ENCODE measurements at places on chromosomes 13 and 19.
A peak's percentile ranks its signal among the peaks of the same experiment; 100 is the strongest.

- DNase-seq: no peak
Observed at GRCh38 chr19:29971002-29971401, 29.0 kb downstream of the URI1 start.

- DNase-seq: no peak
Observed at GRCh38 chr13:76481738-76482137, 404.5 kb downstream of the KCTD12 start.

DNA sequence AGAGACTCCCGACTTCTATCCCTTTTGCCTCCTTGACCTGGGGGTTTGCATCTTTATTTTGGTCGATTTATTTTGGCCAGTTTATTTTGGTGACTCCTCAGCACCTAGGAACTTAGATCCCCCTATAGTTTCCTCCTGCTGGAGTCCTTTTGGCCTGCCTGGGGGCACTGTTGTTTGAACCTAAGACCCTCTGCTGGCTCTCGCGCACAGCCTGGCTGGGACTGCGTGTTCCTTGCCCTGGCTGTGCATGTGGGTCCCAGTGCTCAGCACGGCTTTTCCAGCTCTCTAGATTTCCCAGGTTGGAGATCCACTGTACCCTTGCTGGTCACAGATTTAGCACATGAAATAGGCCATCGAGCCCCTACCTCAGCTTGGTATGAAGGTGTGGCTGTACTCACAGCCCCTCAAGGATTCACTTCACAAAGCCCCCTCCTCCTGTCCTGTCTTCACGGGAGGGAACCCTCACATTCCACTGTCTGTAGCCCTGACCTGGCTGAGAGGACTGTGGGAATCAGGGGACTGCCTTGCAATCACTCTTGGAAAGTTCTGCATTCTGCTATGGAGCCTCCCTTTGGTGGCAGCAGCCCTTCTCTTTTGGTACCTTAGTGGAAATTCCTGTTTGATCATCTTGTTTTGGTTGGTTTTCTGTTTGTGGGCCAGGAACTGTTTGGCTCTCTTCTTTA is 8.3 kb downstream of the UBAC2 start:
- no peak for DNase-seq

DNA sequence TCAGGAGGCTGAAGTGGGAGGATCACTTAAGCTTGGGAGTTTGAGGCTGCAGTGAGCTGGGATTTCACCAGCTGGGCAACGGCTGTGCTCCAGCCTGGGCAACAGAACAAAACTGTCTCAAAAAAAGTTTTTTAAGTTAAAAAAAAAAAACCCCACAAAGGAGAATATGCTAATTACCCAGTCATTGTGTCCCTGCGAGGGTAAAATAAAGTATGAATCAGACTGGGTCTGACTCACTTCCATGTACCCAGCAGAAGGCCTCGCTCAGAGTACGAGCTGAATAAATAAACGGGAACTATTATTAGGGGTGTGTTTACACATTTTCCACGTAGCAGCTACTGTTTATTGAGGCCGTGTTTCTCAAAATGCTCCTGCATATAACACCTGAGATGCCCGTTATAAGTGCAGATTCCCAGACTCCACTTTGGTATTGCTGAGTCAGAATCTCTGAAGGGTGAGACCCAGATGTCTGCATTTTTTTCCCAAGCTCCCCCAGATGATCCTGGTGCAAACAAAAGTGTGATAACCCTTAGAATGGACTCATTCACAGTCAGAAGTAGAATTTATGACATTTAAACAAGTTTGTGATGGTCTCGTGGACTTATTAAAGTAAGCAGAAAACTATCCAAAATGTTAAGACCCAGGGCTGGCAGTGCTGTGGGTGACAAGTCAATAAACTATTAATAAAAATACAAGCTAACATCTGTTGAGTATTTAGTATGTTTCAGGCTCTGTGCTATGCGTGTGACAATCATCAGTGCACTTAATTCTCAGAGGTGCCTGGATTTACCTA is 28.2 kb downstream of the KCNC3 start:
- DNase-seq: peak; percentile 71

DNA sequence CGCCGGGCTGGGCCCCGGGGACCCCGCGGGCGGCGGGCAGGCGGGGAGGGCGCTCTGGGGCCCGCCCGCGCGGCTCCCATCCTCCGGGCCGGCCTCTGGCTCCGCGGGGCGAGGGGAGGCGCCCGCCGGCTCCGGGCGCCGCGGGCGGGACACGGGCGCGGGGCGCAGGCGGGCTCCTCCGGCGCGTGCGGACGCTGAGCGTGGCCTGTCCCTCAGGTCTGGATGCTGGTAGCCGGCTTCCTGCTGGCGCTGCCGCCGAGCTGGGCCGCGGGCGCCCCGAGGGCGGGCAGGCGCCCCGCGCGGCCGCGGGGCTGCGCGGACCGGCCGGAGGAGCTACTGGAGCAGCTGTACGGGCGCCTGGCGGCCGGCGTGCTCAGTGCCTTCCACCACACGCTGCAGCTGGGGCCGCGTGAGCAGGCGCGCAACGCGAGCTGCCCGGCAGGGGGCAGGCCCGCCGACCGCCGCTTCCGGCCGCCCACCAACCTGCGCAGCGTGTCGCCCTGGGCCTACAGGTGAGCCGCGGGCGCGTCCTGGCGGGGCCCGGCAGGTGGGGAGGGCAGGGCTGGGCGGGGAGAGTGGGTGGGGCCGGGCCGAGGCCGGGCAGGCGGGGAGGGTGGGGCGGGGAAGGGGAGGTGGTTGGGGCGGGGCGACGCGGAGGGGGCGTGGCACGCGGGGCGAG is 420 bp downstream of the IL17D start:
- peak; percentile 95 for DNase-seq

DNA sequence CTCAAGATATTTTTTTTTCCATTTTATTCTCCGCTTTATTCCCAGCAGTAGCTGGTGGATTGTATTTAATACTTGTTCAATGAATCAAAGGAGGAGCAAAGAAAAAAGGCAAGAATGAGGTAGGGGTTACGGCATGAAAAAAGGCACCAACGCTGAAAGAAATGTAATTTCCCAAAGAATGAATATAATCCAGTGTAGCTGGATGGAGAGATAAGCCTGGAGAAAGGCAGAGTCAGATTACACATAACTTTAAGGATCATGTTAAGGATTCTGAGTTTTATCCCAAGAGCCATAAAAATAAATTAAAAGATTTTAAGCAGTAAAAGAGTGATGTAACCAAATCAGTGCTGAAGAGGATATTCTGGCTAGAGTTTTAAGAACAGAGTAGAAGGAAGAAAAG is 67.7 kb downstream of the RBM26 start:
- no peak for DNase-seq

DNA sequence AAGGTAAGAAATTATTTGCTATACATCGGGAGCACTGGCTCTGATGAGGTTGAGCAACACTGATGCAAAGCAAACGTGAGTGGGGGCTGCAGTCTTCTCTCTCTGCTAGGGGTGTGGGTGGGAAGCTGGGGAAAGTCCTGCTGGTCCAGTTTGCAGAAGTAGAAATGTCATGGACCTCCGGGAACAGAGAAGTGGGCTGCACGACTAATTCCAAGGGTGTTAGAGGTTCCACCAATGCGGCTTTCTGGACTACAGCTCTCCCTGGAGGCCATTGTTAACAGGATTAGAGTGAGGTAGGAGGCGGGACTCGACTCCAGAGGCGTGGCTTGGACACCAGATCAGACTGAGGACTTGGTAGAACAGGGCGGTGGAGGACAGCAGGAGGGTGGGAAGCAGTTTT is 5.7 kb upstream of the FBXO27 start:
- peak; percentile 64 for DNase-seq

Measured in AG08396 (cell line).